ENCODE measurements at places on chromosomes 1 and 21. TPM values are rescaled to one million over a fixed set of nuclear protein-coding genes. Genes with fewer than 3 reads are reported as not detected.

DNA sequence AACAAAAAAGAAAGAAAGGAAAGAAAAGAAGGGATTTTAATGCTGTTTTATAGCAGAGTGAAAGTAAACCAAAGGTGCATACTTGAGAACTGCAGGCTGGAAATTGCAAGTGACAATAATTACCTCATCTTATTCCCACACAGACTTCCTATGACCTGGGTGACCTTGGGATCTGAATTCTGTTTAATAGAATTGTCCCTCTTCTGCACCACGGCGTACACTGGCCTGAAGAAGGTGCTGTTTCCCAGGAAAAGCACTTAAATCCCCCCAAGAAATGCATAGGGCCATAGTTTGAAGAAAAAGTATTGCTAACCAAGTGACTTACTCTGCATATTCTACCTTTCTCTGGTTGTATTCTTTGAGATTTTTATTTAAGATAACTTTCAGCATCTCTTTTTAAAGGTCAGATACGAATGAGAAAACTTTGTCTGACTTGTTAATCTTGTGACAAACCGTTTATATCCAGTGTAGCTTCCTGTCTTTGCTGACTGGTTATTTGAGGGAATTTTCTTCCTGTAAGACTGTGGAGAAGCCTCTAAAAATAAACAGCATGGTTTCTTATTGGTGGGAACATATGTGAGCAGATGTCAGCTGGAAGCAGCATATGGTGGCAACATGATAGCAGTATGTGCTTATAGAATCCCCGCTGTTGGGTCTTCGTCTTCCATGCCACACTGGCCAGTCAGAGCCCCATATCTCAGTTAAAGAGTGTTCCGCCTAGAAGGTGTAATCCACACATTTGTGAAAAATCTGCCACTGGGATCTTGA is 16.3 kb downstream of the TGFB2 start:
- H3K27ac ChIP-seq = no peak overlapping the region
- no peaks in the 10 kb centered on the region for H3K36me3 ChIP-seq
- no peak overlapping the region for H3K4me3 ChIP-seq

- DNase-seq = peak; percentile 18
- no peak overlapping the region for H3K27ac ChIP-seq
- no peaks in the 10 kb centered on the region for H3K36me3 ChIP-seq
- H3K27me3 ChIP-seq = peaks cover 6% of the 10 kb centered on the region
These were observed 192.1 kb downstream of the SETD4 start for GRCh38 chr21:35868005-35868868.

GRCh38 chr1:110859062-110859461 is 13.9 kb upstream of the CD53 start:
- peak overlapping the region; percentile 8 for H3K27ac ChIP-seq
- H3K36me3 ChIP-seq = no peaks in the 10 kb centered on the region
- H3K4me3 ChIP-seq = no peak overlapping the region
- no peak for DNase-seq

DNA sequence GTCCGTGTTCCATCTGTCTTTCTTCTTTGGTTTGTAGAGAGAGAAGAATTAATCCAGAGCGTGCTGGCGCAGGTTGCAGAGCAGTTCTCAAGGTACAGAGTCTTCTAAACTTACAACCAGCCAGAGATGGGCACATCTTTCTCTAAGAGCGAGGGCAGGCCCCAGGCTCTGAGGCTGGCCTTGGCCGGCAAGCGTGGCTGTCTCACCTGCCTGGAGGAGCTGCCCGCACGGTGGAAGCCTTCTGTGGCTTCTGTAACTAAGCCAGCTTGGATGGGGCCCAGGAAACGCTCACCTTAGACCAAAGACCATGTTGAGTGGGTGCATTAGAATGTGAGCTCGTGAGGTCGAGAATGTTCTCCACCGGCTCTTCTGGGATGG is 78.6 kb downstream of the PDE9A start:
- no peak overlapping the region for H3K4me3 ChIP-seq
- no peak for DNase-seq
- H3K36me3 ChIP-seq = no peaks in the 10 kb centered on the region
- H3K27ac ChIP-seq = no peak overlapping the region
- H3K27me3 ChIP-seq = no peaks in the 10 kb centered on the region
- no peaks in the 10 kb centered on the region for H3K4me1 ChIP-seq

- H3K4me3 ChIP-seq = no peak overlapping the region
- no peaks in the 10 kb centered on the region for H3K27me3 ChIP-seq
- no peaks in the 10 kb centered on the region for H3K36me3 ChIP-seq
- peaks cover 31% of the 10 kb centered on the region for H3K4me1 ChIP-seq
These were observed 26.9 kb downstream of the CD244 start for GRCh38 chr1:160835751-160836150.

GRCh38 chr1:157776971-157777391 is at the start of gene FCRL2:
TSS of gene FCRL2 (minus strand) at chr1:157777132. CDS start at chr1:157777073, 59 bp downstream.
- peaks cover 3% of the 10 kb centered on the region for H3K36me3 ChIP-seq
- no peaks in the 10 kb centered on the region for H3K27me3 ChIP-seq
- DNase-seq = peak; percentile 46

GRCh38 chr1:154219541-154219940 is 1.2 kb upstream of the UBAP2L start:
- peak overlapping the region; percentile 100 for H3K27ac ChIP-seq
- no peaks in the 10 kb centered on the region for H3K27me3 ChIP-seq
- peak overlapping the region; percentile 92 for H3K4me3 ChIP-seq

- peak overlapping the region; percentile 87 for H3K27ac ChIP-seq
- peaks cover 2% of the 10 kb centered on the region for H3K36me3 ChIP-seq
- DNase-seq = no peak
These were observed 710 bp upstream of the PDXK start for GRCh38 chr21:43717967-43718871.

DNA sequence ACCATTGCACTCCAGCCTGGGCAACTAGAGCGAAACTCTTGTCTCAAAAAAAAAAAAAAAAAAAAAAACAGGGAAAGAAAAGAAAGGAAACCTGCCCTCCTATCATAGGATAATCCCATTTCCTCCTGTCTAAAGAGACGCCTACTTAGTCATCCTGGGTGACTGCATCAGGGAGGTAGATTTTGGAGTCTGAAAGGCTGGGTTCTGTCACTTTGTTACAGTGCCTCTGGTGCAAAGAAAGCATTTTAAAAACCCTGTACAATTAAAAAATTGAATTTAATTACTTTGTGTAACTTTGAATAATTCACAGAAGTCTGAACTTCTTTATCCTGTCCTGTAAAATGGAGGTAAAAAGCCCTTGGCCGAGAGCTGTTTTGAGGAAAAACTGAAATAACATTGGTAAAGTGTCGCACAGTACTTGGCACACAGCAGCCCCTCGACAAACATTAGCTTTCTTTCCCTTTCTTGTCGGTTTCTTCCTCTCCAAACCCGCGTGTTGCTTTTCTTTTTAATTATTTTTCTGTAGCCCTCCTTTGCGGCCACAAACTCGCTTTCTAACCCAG is 657 bp upstream of the HDAC1 start:
- no peaks in the 10 kb centered on the region for H3K27me3 ChIP-seq
- peaks cover 5% of the 10 kb centered on the region for H3K36me3 ChIP-seq
- H3K4me3 ChIP-seq = peak overlapping the region; percentile 98
- peaks cover 39% of the 10 kb centered on the region for H3K4me1 ChIP-seq
- peak overlapping the region; percentile 81 for H3K27ac ChIP-seq
- DNase-seq = no peak

- DNase-seq = no peak
- no peak overlapping the region for H3K4me3 ChIP-seq
- no peaks in the 10 kb centered on the region for H3K27me3 ChIP-seq
- no peak overlapping the region for H3K27ac ChIP-seq
- no peaks in the 10 kb centered on the region for H3K36me3 ChIP-seq
These were observed 343.1 kb upstream of the DUSP10 start for GRCh38 chr1:222084996-222085395.

DNA sequence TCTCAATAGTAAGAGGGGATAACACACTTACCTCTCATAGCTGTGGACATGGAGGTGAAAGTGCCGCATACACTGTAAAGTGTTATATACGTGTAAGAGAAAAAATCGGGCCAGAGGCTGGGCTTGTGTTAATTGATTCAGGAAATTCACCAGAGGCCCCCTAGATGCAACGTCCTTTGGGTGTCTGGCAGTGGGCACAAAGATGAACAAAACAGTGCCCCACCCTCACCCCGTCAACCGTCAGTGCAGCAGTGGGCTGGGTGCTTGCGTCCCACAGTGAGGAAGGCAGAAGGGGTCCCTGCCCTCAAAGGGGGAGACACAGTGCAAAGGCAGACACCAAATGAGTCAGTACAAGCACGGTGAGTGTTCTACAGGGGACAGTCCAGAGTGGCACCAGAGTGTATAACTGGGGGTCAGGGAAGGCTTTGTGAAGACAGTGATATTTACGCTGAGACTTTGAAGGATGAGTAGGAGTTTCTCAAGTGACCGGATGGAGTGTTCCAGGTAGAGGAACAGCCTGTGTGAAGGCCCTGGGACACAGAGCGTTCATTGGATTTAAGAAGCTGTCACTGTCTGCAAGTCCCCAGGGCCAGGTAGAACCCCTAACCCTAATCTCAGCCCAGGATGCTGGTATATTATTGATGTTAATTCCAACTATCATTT is 6.6 kb upstream of the MTFR1L start:
- H3K4me1 ChIP-seq = peaks cover 23% of the 10 kb centered on the region
- no peaks in the 10 kb centered on the region for H3K27me3 ChIP-seq
- no peaks in the 10 kb centered on the region for H3K36me3 ChIP-seq
- no peak for DNase-seq
- no peak overlapping the region for H3K27ac ChIP-seq

DNA sequence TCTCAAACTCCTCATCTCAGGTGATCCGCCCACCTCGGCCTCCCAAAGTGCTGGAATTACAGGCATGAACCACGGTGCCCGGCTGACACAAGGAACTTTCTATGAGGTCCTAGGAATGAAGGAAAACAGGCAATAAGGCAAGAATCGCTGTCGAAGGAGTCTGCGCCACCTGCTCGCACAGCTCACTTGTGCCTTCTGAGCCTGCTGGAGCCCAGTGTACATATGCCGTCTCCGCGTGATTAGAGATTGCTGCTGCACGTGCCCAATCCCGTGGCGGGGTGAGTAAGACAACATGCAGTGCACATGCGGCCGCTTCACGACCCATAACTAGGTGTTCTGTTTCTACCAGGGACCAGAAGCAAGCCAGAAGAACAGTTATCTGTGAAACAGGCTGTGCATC is 24.3 kb downstream of the H3-3A start:
- H3K27me3 ChIP-seq = no peaks in the 10 kb centered on the region
- no peaks in the 10 kb centered on the region for H3K36me3 ChIP-seq
- peaks cover 19% of the 10 kb centered on the region for H3K4me1 ChIP-seq
- H3K27ac ChIP-seq = no peak overlapping the region

DNA sequence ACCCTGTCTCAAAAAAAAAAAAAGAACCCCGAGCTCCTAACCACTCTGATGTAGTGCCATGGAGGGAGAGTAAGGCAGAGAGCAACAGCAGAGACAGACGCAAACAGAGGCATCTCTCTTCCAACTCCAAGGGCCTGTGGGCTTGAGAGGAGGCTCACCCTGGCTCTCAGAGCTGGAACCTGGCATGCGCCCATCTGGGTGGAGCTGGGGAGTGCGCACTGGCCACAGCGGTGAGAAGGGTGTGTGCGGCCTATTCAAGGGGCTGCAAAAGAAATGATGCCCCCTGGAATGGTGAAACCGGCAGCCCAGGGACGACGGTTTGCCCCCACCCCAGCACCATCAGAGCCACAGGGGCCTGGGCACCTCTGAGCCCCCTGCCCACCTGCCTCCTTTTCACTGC is 17.6 kb downstream of the COL8A2 start:
- no peak overlapping the region for H3K27ac ChIP-seq
- H3K4me3 ChIP-seq = no peak overlapping the region
- H3K36me3 ChIP-seq = no peaks in the 10 kb centered on the region

DNA sequence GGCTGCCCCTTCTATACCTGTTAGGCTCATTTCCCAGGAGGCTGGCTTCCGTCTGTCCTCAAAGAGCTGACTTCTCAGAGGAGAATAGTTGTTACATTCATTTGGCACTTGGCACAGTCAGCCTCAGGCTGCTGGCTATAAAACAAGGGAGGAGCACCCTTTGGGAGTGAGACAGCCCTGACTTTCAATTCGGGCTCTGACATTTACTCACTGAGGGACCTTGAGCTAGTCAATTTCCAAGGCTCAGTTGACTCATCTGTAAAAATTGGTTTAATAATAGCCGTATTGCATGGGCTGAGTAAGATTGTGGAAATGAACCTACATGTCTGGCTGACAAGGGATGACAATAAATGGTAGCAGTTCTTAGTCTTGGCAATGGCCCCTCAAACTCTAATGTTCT is 13.7 kb downstream of the ALX3 start:
- H3K27ac ChIP-seq = no peak overlapping the region
- peaks cover 2% of the 10 kb centered on the region for H3K36me3 ChIP-seq
- no peak for DNase-seq
- H3K4me1 ChIP-seq = no peaks in the 10 kb centered on the region
- no peaks in the 10 kb centered on the region for H3K27me3 ChIP-seq
- no peak overlapping the region for H3K4me3 ChIP-seq

DNA sequence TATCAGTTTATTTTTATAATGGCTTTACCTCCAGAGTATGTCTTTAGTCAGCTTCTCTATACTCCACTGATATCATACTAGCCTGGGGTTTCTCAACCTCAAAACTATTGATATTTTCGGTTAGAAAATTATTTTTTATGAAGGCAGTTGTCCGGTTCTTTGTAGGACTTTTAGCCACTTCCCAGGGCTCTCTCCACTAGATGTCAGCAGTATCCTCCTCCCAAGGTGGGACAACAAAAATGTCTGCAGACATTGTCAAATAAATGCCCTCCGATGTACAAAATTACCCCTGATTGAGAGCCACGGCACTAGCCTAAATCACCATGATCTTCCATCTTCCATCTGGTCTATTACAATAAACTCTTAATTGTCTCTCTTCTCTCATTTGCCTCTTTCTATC is 4.1 kb upstream of the GRIK1 start:
- no peaks in the 10 kb centered on the region for H3K4me1 ChIP-seq
- H3K4me3 ChIP-seq = no peak overlapping the region

DNA sequence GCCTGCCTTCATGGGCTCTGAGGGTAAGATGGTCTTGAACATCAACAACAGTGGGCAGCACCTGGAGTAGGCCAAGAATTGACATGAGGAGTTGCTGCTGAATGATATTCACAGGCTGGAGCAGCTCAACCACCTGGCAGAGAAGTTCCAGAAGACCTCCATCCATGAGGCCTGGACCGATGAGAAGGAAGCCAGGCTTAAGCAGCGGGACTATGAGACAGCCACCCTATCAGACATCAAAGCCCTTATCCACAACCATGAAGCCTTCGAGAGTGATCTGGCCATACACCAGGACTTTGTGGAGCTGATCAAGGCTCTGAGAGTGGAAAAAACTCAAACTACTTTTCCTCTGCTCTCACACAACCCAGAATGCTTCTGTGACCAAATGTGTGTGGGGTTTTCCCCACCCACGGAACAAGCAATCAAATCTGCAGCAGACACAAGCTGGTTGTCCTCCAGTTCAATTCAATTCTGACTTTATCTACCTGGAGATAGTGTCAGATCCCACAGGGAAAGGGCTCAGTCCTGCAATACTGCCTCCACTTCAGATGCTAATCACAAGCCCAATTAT is 12.1 kb upstream of the EPHA10 start:
- H3K36me3 ChIP-seq = no peaks in the 10 kb centered on the region
- H3K27me3 ChIP-seq = no peaks in the 10 kb centered on the region
- no peak overlapping the region for H3K4me3 ChIP-seq
- DNase-seq = no peak
- H3K4me1 ChIP-seq = no peaks in the 10 kb centered on the region

The OR2L8 gene
- 0.20 TPM for polyA plus RNA-seq

The HAO2 gene
- not detected for polyA plus RNA-seq

The OR2L13 gene
- 0.73 TPM for polyA plus RNA-seq

The TLCD4 gene
- polyA plus RNA-seq = 0.55 TPM

The MEX3A gene
- polyA plus RNA-seq = 0.22 TPM

The RPTN gene
- polyA plus RNA-seq = not detected

The RNU1-3 gene
- polyA plus RNA-seq = not detected

The FAM78B gene
- polyA plus RNA-seq = 0.22 TPM

The C1orf87 gene
- polyA plus RNA-seq = not detected

The COPA gene
- polyA plus RNA-seq = 37.9 TPM

The TMEM125 gene
- polyA plus RNA-seq = not detected
